ENCODE measurements at places on chromosomes 1 and 21.

DNA sequence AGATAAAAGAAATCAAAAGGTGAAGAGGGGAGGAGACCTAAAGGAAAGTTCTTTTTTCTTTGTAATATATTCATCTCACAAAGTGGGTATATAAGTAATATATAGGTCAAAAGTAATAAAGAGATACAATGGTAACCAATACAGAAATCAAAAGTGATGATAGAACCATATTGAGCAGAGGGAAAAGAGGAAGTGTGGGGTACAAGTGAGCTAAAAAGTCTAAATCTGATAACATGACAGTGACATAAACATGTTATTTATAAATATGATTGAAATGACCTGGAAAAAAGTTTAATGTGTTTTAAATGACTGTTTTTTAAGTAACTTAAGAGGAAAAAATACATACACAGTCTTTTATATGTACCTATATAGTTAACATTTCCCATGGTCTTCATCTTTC lies 70.5 kb downstream of the MRPL39 start:
- peak; percentile 33 for DNase-seq

DNA sequence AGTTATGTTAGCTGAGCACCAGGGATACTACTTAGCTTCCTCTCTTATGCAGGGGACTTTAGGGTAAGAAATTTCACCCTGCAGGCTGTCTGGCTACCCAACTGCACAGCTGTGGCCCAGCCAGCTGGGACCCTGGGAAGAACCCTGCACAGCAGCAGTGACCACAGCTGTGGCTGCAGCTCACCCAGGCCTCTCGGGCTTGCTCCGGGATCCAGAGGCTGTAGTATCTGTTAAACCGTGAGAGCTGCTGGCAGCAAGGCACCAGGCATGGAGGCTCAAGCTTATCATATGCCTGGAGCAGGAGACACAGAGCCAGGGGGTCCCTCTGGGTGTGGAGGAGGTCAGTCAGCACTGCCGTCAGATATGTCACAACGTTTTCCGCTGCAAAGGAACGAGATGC lies 40.3 kb downstream of the URB1 start:
- no peak for DNase-seq

- no peak for DNase-seq
These were observed 4.9 kb downstream of the SLAMF8 start for GRCh38 chr1:159831412-159832141.

DNA sequence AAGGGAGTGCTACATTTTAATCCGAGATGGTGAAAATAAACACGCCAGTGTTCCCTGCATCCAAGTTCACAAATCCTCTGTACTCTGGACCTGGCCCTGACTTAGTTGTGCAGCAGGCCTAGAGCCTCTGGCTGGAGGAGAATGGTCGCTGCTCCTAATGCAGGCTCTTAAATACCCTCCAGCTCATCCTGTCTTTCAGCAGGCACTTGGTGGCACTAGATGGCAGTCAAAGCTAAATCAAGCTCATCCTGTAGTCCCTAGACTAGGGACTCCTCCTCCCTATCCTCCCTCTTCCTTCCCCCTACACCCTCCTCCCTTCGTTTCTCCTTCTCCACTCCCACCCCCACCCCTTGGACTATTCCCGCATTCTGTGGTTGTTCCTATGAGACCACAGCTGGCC lies 41.6 kb upstream of the MTR start:
- no peak for DNase-seq

DNA sequence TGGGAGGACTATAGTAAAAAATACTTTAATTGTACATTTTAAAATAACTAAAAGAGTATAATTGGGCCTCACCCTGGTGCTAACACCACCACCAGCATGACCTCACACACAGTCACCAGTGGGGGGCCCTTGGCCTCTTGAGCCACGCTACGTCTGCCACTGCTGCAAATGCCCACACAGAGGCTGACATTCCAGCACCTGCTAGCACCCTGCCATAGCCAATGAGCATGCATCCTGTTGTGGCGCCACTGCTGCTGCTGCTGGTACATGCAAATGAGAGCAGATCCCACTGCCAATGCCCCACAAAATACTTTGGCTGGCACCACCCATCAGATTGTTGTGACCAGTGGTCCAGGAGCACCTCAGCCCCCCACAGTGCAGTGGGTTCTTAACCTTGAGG lies 31.5 kb upstream of the TNR start:
- no peak for DNase-seq

DNA sequence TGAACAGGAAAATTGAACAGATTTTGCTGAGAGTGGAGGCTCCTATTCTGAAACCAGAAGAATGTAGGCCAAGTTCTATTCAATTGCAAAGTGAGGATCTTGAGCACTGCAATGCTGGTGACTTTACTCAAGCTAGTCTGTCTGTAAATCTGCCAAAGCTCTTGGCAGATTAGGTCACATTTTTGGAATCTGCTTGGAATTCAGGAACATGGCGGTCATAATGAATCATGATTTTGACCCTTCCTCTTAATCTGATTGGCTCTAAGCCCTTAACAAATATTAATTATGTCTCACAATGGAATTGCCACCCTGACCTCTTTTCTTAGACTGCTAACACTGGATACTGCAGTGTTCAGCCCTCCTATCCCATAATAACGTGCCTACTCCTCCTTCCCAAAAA lies 7.2 kb upstream of the GNG12 start:
- DNase-seq, result no peak

GRCh38 chr1:29542548-29542947 lies 306.2 kb downstream of the PTPRU start:
- no peak for DNase-seq
